Caki2 (cell line): ENCODE measurements at places on chromosomes 6 and 20. TPM values are rescaled to one million over a fixed set of nuclear protein-coding genes. Genes with fewer than 3 reads are reported as not detected.

DNA sequence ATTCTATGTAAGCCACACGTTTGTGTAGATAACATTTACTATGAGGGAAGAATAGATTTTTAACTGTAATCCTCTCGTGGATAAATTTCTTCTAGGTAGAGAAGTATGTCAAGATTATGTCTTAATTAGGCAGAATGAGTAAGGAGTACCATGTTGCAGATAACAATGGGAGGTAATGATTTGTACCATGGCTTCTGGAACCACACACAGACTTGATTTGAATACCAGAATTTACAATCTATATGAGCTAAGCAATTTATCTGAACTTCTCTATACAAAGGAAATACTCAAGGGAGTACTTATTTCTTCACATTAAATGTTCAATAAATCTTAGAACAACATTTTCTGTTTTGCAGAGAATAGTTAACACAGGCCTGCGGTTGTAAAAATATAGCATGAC, 51.5 kb downstream of the RPS12 start:
- no peak for DNase-seq

DNA sequence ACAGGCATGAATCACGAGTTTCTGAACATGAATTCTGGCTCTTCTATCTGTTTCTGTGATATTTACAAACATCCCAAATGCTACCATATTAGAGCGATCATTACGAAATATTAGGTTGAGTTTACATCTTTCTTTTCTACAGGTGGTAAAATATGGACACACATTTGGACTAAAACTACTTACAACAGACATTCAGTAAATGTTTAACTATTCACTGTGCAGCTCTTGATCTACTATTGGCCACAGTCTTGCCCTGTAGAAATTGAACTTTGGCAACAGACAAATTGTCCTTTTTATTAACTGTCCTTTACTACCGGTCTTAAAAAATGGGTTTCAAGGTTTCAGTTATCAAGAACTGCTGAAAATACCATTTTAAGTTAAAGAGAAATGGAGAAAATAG, 26.5 kb upstream of the MTRF1L start:
- no peak for DNase-seq

- DNase-seq: no peak
Observed at GRCh38 chr6:166484863-166485262, 101.6 kb downstream of the RAMACL start.

- no peak for DNase-seq
Observed at GRCh38 chr6:241336-241865, 50.9 kb upstream of the DUSP22 start.

GRCh38 chr6:110509617-110510241, 33.3 kb upstream of the SLC22A16 start:
- peak; percentile 52 for DNase-seq

GRCh38 chr6:52502306-52503029, 74.4 kb downstream of the TRAM2 start:
- no peak for DNase-seq

DNA sequence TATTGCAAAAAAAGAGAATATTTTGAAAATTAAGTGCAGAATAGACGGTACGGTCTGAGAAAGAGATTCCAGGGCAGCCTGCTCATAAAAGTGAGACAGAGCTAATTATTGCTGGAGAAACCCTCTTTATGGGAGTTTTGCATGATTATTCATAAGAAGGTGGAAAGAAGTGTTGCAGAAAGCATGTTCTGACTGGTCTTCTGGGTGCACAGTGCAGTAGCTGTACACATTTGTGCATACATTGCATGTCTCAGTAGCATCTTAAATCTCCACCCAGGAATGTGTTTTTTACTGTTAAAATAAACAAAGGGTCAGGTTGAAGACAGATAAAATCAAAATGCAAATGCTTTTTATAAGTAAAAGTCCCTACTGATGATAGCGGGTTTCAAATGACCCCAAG, 1813.6 kb upstream of the DEFB115 start:
- no peak for DNase-seq

GRCh38 chr20:50187403-50188051, 3.1 kb upstream of the CEBPB start:
- no peak for DNase-seq

Gene WFDC12
- not detected in 2 replicates for total RNA-seq

Gene CALHM6
- total RNA-seq: not detected in 2 replicates

Gene HSPA12B
- total RNA-seq: not detected in 2 replicates

Gene LPA
- not detected in 2 replicates for total RNA-seq

Gene ULBP3
- 9.4 and 18.1 TPM in 2 replicates for total RNA-seq

Gene SCRT2
- total RNA-seq: not detected in 2 replicates

Gene CLPSL1
- 2.4 TPM in 1 of 2 replicates, not detected in the other for total RNA-seq

Gene GJA1
- total RNA-seq: 26.6 and 32.5 TPM in 2 replicates
